ENCODE measurements at places on chromosomes 1 and 21.

DNA sequence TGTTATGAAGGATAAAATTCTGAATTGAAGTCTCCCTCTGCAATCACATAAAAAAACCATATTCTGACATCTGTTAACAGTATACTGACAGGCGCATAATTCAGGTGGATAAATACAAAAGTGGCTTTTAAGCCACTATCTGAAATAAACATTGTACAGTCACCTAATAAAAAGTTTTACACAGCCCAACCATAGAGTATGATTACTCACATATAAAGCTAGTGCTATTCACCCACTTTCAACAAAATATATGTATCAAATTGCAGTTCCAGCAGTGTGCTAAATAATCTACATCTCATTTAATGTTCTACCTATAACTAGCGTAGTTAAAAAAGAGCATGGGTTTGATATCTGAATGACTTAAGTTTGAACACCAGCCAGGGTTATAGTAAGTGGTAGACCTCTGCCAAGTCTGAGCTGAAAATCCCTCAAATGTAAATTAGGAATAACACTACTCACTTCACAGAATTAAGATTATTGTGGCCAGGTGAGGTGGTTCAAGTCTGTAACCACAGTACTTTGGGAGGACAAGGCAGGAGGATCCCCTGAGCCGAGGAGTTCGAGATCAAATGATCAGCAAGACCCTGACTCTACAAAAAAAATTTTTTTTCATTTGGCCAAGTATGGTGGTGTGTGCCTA is 3.9 kb downstream of the EGLN1 start:
- no peak for DNase-seq

- DNase-seq = no peak
Observed at GRCh38 chr1:240405751-240406150, 206.2 kb downstream of the GREM2 start.

- DNase-seq = no peak
Observed at GRCh38 chr1:100642826-100643225, 76.7 kb upstream of the VCAM1 start.

DNA sequence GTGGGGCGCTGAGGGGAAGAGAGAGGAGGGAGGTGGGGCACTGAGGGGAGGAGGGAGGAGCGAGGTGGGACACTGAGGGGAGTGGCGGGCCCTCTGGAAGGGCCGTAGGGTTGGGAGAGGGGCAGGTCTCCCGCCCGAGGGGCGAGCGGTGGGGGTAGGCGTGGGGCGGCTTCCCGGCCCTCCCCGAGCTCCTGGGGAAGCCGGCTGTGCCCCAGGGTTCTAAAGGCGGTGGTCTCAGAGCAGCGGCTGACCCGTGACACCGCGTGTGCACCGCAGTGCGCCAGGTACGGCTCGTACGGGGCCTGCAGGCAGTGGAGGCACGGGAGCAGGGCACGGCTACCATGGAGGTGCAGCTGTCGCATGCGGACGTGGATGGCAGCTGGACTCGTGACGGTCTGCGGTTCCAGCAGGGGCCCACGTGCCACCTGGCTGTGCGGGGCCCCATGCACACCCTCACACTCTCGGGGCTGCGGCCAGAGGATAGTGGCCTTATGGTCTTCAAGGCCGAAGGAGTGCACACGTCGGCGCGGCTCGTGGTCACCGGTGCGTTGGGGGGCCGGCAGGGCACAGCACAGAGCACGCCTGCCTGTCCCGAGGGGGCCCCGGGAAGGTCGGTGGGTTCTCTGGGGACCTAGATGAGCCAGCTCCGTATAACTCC is 68.5 kb downstream of the OBSCN start:
- DNase-seq = no peak

GRCh38 chr1:247296599-247297180 is 35.0 kb downstream of the ZNF496 start:
- no peak for DNase-seq

DNA sequence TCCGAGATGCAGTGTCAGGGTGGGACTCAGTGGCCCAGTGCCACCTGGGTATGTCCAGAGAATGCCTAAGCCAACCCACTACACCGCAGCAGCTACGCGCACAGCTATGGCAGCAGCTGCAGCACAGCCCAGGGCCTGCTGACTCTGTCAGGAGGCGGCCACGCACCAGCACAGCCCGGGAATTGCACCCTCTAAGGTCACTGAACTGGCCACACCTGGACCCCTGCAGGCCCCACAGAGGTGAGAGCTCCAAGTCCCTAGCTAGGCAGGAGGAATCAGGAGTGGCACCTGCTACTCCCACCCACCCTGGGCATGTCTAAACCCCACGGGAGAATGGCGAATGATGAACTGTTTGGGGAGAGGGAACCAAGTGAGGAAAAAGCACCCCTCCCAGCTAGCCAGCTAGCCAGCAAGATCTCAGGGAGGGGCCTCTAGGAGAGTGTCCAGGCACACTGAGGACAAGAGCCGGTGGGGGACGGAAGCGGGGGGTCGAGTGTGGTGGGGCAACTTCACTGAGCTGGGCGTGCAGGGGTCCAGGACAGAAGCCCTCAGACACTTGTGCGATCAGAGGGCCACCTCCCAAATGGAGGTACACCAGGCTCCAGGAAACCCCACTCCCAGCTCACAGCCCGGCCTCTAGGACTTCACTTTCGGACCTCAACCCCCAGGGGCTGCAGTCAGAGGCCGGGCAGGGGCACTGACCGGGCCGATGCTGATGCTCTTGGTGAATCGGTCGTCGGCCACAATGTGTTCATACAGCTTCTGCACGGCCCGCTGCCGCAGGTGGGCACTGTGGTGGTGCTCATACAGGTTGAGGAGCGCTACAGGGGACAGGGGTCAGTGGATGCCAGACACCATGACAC is 13.9 kb downstream of the LSS start:
- no peak for DNase-seq

- DNase-seq = no peak
Observed at GRCh38 chr1:53636621-53637171, 102.3 kb downstream of the GLIS1 start.

GRCh38 chr1:210001751-210002150 is 63.7 kb downstream of the SYT14 start:
- DNase-seq = peak; percentile 79

DNA sequence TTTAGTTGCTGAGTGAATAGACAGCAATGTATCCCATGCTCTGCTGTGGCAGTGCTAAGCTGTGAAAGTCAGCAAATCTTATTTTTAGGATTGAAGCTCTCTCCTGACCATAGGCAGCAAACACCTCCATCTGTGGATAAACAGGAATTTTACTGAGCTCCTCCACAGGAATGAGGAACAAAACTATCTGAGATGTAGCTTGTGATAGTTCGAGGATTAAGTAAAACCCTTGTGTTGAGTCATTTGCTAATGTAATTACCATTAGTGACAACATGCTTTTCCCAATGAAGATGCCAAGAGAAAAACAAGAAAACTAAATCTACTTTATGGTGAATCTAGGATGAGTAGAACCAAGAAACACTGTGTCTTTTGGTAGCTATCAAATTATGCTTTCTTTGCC is 122.7 kb downstream of the CLEC20A start:
- no peak for DNase-seq

DNA sequence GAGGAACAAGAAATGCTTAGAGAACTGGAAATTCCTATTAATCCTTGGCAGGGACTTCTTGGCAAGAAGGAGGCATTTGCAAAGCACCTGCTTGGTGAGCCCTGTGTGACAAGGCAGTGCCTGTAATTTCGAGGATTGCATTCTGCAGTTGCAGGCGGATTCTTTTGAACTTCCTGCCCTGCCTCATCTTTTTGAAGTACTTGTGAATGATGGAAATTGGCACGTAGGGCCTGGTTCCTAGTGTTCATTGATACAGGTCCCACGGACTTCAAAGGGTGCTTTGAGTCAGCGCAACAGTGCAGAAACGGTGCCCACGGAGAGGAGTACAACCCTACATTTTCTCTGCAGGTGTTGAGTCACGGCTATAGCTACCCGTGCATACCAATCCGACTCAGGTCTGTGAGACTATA is 6.4 kb downstream of the HUNK start:
- DNase-seq = no peak

DNA sequence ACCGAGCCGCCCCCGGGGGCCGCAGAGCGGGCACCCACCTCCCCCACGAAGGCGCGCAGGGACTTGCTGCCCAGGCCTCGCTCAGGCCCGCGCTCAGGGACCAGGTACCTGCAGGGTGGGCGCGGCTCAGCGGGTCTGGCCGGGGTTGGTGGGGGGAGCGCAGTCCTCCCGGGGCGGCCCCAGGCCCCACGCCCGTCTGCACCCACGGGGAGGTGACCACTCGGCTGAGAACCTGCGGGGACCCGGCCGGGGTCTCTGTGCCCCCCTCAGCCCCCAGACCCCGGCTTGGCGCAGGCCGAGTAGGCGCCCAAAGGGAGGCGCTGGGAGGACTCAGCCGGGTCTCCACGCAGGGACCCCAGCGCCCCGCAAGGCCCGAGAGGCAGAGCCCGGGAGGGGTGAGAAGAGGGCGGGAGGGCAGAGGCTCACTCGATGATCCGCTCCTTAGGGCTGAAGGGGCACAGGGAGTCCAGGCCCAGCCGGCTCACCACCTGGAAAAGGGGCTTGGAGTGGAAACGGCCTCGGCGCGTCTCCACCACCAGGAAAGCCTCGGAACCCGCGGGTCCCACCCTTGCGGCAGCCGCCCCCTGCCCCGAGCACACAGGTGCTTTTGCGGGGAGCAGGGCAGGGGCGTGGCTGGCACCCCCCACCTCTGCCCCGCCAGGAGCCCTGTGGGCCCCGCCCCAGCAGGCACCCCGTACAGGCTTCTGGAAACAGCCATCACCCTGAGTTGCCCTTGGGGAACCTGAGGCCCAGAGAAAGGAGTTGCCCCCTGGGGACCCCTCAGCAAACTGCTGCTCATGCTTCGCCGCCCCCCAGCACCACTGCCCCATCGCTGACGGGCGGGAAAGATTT is 9.3 kb downstream of the FTCD start:
- no peak for DNase-seq

DNA sequence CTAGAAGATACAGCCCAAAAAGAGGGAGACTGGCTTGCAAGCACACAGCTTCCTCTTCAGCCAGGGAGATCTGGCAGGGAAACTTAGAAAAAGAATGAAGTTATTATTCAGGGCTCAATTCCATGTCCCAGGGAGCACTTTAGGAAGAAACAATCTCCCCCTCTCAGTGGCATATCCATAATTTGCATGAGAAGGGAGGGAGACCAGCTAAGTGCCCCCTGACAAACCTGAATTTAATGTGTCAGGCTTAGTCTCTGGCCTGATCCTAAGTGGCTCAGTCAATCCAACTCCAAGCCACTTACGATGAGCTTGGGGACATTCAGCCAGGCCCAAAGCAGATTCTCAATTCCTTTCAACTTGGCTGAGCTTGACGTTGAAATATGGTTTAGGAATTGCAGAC is 17.7 kb upstream of the KCND3 start:
- DNase-seq = no peak

- DNase-seq = no peak
Observed at GRCh38 chr21:35128536-35128935, 79.4 kb upstream of the RUNX1 start.

GRCh38 chr1:9731051-9731537 is 79.6 kb downstream of the PIK3CD start:
- no peak for DNase-seq

DNA sequence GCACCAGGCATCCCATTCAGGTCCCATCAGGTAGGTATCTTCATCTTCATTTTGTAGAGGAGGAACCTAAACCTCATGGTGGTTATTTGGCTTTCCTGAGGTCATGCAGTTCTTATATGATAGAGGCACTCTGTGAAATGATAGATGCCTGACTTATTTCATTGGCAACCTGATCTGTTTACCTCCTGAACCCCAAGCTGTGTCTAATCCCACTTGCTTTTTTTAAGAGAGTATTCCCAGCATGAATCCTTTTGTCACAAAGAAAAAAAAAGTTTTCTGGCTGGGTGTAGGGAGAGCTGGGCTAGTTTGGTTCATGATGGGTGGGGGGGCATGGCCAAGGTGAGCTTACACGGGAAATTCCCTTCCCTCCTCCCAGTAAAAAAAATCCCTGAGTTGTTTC is 154.2 kb downstream of the TENT5C start:
- no peak for DNase-seq

DNA sequence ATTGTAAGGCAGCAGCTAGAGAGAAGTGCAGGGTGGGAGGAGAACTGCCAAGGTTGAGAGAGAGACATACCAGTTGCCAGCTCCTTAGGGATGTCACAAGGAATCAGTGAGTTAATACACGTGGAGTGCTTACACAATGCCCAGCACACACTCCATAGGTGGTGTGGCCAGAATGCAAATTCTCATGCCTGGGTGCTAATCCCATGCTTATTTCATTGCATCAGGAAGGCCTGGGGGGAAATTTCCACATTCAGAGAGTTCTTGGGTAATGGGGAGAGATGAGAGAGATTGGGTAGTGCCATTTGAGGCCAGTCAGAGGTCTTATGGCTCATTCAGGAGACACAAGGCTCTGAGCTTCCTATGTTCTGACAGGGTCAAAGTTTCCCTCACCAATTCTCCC is 38.7 kb downstream of the GJA5 start:
- DNase-seq = no peak

GRCh38 chr1:6026095-6026809 is 19.4 kb upstream of the KCNAB2 start:
- DNase-seq = peak; percentile 14

DNA sequence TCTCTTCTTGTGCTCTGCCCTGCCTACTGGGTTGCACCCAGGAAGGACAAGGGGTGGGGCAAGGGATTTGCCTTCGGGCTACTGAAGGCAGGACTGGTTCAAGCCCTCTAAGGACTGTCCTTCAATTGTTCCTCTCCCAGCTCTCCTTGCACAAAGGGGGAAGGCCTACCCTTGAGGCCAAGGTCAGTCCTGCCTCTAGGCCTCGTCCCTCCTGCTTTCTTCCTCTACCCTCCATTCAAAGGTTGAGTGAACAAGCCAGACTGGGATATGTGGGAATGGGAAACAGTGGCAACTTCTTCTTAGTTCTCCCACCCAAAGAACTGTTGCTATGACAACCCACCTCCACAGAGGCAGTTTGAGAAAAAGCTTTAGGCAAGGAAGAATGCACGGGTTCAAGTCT is 2.7 kb downstream of the LURAP1 start:
- no peak for DNase-seq

DNA sequence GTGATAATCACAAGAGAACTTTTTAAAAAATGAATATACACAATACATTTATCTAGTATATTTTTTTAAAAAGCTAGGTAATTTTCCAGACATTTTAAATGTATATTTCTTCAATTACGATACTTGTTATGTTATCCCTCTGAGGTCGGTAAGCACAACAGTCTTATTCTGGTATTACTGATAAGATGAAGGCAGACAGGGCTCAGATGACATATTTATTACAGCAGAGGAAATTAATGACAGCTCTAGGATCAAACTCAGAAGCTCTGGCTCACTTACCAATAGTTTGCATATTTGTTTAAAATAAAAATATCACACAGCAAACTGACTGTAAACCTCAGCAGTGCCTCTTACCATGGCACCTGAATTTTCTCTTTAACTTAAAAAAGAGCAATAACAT is 1347.0 kb upstream of the ADGRL2 start:
- DNase-seq = no peak

GRCh38 chr1:45543581-45544417 is 6.8 kb upstream of the AKR1A1 start:
- peak; percentile 62 for DNase-seq

- DNase-seq = peak; percentile 72
Observed at GRCh38 chr1:101302831-101303511, 66.2 kb downstream of the S1PR1 start.

Data from A172 (cell line).